RWPE2 (cell line): ENCODE measurements at places on chromosomes 1 and 21.
A peak's percentile ranks its signal among the peaks of the same experiment; 100 is the strongest.

GRCh38 chr1:173012126-173012525 lies 38.6 kb downstream of the TNFSF18 start:
- no peak for DNase-seq

DNA sequence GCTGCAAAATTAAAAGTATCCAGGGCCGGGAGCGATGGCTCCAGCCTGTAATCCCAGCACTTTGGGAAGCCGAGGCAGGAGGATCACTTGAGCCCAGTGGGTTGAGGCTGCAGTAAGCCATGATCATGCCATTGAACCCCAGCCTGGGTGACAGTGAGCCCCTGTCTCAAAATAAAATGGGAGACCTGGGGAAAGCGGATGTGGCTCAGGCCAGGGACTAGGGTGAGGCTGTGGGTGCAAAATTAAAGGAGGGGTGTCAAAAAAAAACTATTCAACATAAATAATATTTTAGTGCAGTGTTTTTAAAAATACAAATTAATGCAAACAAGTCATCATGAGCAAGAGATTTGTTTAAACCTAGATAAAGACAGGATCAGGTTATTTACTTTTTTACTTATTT lies 100.1 kb upstream of the SLC45A1 start:
- DNase-seq, result no peak

GRCh38 chr1:14725238-14725637 lies 126.8 kb downstream of the KAZN start:
- DNase-seq, result no peak

DNA sequence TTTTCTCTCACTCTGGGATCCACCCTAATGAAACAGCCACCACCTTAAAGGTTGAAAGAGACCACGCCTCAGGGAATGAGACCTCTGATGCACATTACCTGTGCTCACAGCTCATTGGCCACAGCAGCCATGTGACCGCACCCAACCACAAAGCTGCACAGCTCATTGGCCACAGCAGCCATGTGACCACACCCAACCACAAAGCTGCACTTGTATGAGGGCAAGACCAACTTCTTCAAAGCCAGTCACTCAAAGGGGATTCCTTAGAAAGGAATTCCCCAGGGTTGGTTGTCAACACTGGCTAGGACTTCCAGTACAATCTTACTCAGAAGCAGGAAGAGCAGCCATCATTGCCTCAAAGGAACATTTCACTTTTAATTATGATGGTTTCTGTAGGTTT lies 43.6 kb upstream of the PDE9A start:
- DNase-seq, result peak; percentile 59

DNA sequence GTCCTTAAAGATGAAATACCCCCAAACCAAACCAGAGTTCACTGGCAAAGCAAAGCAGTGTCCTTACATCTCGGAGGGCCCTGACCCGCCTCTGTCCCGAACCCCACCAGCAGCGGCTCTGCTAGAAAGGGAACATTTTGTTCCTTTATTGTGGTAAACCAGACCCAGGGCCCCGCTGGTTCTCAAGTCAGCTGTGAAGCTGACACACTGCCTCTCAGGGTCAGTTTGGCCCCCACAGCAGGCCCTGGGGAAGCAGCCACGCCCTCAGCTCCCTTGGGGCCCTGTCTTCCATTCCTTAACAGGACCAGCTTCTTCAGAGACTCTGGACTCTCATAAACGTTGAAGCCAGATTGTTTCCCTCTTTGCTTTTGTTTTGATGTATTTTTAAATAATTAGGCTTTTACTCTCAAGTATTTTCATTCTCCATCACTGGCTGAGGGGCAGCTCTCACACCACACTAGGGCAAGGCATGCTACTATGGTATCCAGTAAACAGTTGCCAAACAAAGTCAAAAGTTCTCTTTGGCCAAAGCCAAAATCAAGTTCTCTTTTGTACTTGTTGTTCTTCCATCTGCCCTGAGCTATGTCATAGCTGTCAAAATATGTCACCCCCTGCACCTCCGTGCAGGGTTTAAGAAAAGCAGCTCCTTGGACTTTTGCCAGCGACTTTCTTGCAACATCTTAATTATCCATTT lies 61.1 kb upstream of the ANGPTL1 start:
- DNase-seq, result no peak

- no peak for DNase-seq
Observed at GRCh38 chr1:86788300-86789206, 84.2 kb downstream of the SH3GLB1 start.

DNA sequence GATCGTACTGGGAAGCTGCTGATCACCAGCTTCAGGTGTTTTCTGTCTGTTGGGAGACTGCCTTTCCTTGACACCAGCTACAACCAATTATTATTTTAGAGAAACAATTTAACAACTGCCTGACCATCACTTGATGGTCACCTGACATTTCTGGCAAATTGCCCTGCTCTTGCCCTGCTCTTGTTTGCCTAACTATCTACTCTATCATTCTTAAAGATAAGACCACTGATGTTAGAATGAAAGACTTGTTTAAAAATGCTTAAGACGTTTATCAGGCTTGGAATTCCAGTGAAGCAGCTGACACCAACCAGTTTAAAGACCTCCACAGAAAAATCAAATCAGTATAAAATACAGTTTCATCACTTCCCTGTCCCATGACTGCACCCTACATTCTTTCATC lies 423.3 kb upstream of the CAMK1G start:
- DNase-seq, result no peak

DNA sequence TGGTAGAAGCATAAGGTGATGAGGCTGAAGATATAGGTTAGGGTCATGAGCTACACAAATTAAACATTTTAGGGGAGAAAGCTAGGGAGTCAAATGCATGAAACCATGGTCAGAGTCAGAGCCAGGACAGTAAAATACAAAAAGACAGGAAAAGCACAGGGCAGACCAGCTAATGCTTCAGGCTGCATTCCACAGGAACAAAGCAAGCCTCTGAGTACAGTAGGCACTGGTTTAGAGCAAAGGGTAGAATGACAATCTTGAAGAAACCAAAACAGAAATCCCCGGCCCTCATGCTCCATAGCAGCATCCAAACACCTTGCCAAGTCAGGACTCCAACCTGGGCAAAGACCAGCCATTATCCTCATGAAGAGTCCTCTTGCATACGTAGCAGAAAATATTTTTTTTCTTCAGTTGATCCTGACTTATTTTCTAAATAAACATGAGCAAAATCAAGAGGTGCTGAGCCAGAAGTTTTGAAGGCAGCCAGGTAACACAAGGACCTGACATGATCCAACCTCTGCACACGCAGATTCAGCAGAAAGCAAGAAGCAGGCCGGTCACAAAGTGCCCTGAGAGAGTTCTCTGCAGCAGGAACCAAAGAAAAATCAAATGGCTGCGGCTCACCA lies 273.1 kb downstream of the TTLL7 start:
- no peak for DNase-seq

GRCh38 chr1:15198684-15199083 lies 45.1 kb downstream of the TMEM51 start:
- no peak for DNase-seq

DNA sequence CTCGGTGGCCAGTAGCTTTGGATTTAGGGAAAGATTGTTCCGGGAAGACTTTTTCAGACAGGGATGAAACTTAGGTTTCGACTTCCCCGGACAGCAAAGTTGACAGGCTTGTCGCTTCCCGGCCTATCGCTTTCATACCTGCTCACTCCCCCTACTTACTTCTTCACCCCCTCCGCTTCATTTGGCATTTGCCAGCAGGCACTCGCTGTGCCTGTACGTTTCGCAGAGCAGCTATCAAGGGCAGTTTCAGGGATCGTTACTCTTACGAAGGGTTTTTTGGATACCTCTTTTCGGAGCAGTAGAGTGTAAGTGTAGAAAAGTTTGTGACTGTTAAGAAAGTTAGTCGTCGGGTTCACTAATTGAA lies 393 bp downstream of the BLZF1 start:
- no peak for DNase-seq

- no peak for DNase-seq
Observed at GRCh38 chr1:229893762-229894444, 173.1 kb upstream of the GALNT2 start.

GRCh38 chr1:29576510-29576909 lies 340.2 kb downstream of the PTPRU start:
- DNase-seq, result peak; percentile 86

GRCh38 chr1:202201266-202201665 lies 7.7 kb downstream of the LGR6 start:
- no peak for DNase-seq

DNA sequence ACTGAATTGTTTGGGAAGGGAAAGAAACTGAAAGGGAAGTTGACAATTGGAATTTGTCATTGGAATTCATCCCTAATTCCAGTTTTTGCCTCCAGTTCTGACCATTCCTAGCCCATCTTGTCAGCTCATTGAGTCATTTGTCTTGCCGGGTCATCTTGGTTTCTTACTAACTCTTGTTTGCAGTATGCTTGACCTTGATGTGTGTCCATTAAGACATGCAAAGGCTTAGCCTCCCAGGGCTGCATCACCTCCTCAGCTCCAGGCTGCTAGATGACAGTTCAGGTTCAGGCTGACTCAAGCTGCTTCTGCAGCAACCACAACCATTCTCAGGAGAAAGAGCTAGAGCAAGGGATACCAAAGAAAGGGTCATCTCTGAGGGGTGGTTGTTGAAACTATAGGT lies 151.3 kb upstream of the PTGFR start:
- no peak for DNase-seq

DNA sequence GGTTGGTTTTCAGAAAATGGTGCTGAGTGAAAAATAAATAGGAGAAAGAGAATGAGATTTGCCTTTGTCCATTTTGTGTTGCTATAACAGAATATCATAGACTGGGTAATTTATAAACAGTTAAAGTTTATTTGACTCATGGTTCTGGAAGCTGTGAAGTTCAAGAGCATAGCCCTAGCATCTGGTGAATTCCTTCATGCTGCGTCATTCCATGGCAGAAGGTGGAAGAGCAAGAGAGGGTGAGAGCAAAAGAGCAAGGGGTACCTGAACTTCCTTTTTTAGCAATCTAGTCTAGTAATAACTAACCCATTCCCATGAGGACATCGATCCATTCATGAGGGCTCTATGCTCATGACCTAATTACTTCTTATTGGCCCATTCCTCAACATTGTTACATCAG lies 209.1 kb upstream of the ZP4 start:
- no peak for DNase-seq

- DNase-seq, result no peak
Observed at GRCh38 chr1:61047061-61047460, 35.3 kb upstream of the NFIA start.

GRCh38 chr1:9340172-9340854 lies 47.6 kb downstream of the SPSB1 start:
- DNase-seq, result no peak

DNA sequence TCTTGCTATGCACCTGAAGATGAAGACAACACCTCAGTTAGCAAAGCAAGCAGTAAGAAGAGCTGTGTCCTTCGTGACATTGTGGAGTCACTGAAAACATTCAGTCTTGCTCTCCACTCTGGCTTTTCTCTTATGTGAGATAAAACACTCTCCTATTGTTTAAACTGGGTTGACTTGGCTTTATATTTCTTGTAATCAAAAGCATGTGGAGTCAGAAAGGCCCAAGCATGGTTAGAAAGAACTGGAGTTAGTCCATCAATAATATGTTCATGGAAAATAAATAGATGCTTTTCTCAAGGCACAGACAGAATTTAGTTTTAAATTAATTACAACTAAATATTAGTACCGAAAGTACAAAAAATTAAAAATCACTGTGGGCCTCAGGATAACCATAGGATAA lies 61.7 kb downstream of the UBE2U start:
- DNase-seq, result no peak

DNA sequence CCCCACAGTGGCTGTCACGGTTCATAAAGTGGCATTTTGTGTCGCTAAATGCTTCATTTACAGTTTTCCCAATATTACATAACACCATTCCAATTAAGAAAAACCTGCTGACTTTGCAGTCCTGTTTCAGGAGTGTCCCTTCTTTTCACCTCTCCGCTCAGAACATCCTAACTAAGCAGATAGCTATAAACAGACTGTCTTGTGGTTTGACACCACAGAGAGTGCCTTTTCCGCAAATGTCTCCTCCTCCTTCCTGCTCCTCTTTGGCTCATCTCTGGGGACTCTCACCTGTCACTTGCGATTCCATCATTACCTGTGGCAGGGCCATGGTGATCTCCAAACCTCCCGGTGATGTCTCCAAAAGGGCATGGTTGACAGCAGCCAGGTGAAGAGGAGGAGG lies 119.0 kb downstream of the CNIH3 start:
- DNase-seq, result no peak

DNA sequence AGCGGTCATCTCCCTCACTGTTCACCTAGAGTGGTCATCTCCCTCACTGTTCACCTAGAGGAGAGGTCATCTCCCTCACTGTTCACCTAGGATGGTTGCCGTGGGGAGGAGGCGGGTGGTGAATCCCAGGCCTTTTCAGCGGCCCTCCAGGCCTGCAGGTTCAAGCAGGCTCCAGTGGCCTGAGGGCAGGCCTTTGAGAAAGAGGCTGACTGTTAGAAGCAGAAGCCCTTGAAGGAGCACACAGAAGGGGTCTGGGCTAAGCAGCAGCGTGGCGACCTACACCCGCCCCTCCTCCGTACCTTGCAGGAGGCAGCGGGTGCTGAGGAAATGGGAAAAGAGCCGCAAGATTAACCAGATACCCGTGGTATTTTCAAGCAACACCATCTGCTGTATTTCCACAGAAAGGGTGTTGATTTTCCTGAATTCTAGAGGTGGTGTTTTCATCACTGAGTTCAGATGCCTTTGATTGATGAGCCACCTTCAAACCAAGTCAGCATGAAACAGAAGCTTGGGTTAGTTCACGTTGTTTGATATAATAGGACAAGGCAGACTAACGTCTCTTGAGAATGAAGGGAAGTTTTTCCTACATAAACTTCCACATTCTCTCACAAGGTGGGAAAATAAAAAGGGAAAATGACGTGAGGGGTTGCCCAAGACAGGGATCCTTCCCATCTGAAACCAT lies 289.5 kb downstream of the KIF26B start:
- no peak for DNase-seq

GRCh38 chr1:1157914-1158710 lies 15.6 kb upstream of the TTLL10 start:
- DNase-seq, result no peak

GRCh38 chr1:29176576-29176975 lies 5.1 kb downstream of the SRSF4 start:
- DNase-seq, result no peak

GRCh38 chr1:71081697-71082080 lies 854 bp upstream of the ZRANB2 start:
- no peak for DNase-seq

DNA sequence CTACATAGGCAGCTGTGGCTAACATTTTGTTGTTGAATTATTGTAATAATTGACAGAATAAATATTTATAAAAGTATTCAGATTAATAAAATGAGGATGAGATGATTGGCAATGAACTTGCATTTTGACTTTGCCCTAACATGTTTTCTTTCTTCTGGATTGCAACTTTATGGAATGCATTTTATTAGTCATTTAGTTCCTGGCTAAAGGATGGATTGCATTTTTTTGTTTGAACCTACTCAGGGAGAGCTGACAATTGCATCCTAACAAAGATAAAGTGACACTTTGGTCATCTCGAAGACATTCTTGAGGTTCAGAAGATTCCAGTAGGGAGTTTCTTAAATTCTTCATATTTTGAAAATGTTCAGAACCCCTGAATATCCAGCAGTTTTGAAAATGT lies 37.5 kb downstream of the PGM1 start:
- DNase-seq, result no peak
